Neural progenitor cell (in vitro differentiated cells): ENCODE measurements at places on chromosomes 5 and 9.

- DNase-seq = no peak
Measured at GRCh38 chr9:101307524-101308213, 77.1 kb downstream of the BAAT start.

- no peak for DNase-seq
Measured at GRCh38 chr5:172162987-172163343, 25.1 kb downstream of the STK10 start.

DNA sequence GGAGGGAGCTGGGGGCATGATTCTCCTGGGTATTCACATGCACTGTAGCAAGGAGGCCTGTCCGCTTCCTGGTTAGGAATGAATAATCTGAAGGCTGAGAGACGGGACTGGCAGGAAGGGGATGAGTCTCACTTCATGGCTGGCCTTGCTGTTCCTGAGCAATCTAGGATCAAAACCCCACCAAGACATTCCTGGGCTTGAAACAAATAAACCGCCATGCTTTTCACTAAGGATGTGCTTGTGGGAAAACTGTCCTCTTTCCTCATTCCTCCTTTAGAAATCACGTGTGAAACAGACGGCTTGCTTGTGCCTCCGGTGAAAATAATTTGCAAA lies 132.8 kb downstream of the MACROH2A1 start:
- no peak for DNase-seq

DNA sequence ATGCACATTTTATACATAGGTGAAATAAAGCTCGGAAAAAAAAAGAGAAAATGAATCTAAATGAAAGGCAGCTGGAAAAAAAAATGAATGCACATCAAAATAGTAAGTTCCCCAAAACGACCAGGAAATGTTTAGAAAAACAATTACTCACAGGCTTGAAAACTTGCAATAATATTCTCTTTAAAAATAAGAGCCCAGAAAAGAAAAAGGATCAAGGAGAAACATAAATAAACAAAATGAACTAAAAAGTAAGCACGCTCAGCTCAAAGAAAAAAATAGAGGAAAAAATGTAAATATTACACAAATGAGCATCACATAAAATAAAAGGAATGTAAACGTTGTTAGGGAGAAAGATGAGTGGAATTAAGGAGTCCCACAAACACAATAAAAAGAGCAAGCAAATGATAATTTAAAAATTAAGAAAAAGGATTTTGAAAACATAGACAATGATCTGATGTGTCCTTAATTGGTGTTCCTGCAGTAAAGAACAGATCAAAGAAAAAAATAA lies 54.2 kb downstream of the SLC27A6 start:
- no peak for DNase-seq

DNA sequence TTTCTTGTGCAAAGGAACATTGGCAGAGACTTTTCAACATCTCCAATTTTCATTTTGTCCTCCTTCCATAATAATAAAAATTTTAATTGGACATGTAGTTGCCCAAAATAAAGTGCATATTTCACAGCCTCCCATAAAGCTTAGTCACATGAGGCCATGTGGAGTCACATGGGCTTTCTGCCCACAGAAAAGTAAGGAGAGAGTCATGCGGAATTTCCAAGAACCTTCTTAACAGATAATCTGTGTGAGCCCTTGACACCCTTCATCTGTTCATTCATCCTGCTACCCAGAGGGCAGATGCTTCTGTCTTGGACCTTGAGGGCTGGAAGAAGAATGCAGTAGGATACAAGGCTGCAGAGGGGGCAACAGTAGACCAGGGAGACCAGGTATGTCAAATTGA lies 60.7 kb downstream of the APTX start:
- DNase-seq = no peak

- no peak for DNase-seq
Measured at GRCh38 chr9:133664173-133665050, 28.2 kb downstream of the DBH start.

DNA sequence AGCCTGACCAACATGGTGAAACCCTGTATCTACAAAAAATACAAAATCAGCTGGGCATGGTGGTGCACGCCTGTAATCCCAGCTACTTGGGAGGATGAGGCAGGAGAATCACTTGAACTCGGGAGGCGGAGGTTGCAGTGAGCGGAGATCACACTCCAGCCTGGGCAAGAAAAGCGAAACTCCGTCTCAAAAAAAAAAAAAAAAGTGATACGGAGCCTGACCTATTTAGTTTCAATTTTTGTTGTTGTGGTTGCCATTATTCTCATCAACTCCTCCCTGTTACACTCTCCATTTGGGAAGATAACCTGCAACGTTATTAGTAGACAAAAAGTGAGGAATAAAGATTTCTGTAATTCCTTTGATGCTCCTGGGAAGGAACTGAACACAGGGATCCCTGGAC lies 1.3 kb downstream of the STOM start:
- no peak for DNase-seq

DNA sequence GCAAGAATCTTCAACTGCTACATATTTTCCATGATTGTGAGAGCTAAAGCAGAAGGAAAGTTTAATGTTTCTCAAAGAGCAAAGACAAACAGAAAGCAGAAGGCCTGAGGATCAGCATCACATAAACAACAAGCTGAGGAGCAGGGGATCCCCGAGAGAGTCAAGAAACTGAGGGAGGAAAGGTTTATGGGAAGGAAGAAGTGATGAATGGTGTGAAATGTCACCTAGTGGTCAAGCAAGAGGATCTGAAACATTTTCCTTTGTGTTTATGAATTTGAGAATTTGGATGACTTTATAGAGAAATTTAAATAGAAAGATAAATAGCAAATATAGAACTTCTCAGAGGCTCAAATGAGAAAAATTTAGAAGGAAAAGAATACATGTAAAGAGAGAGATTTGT lies 481.9 kb downstream of the CHSY3 start:
- DNase-seq = no peak

DNA sequence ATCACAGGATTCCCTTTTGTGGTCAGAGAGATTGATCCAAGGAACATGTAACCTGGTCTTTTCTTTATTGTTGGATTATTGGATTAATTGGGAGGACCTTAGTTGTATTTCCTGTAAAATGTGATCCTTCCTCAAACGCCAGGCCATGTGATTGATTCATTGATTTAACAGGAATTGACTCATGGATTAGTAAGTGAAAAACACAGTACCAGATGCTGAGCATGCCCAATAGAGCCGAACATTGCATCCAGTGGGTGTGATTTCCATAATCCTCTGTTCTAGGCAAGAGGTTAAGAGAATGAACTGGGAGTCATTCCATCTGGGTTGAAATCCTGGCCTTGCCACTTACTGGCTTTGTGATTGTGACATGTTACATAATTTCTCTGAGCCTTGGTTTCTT lies 522.3 kb downstream of the MAT2B start:
- peak; percentile 4 for DNase-seq

DNA sequence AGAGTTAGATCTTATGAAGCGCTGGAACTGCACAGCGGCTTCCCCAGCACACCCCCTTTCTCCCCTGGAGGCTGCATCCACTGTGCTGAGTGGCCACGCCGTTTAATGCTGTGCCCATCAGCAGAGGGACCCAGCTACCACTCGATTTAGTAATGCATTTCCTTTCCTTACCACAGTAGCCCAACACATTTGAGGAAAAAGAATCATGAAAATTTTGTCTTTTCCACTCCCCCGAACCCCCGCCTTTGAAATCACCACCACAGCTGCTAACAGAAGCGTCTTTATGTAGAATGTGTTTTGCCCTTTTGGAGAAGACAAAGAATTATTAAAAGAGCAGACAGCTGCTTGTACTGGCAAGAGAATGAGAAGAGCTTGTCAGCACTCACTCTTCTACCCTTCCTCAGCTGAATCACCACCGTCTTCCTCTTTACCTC lies 73.2 kb downstream of the ACER2 start:
- DNase-seq = no peak

GRCh38 chr5:4413996-4414395 lies 726.1 kb upstream of the ADAMTS16 start:
- DNase-seq = peak; percentile 56

- no peak for DNase-seq
Measured at GRCh38 chr5:68292316-68292715, 76.8 kb downstream of the PIK3R1 start.

DNA sequence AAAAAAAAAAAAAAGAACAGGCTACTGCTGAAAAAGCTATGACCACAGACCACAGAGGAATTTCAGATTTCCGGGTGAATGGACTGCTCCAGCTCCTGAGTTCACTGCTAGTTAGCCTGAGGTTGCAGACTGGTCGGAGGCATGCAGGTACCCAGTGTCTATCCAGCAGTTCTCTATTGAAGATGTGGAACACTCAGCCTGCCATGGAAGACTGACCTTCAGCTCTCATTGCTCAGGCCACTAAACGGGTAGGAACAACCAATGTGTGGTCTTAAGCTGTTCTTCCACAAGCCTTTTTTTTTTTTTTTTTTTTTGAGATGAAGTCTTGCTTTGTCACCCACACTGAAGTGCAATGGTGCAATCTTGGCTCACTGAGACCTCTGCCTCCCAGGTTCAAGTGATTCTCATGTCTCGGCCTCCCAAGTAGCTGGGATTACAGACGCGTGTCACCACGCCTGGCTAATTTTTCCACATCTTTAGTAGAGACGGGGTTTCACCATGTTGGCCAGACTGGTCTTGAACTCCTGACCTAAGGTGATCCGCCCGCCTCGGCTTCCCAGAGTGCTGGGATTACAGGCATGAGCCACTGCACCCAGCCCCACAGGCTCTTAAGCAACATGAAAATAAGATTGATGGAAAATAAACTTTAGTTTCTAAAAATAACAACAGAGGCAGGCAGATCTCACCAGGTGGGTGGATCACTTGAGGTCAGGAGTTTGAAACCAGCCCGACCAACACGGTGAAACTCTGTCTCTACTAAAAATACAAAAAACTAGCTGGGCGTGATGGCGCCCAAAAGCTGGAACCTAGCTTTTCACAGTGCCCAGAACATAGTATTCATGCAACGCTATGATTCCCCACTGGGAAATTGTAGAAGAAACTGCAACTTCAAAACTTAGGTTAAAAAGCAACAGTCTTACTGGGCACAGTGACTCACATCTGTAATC lies 20.0 kb upstream of the NPM1 start:
- DNase-seq = no peak

GRCh38 chr9:116156621-116157314 lies 3.2 kb downstream of the PAPPA start:
- DNase-seq = peak; percentile 67

DNA sequence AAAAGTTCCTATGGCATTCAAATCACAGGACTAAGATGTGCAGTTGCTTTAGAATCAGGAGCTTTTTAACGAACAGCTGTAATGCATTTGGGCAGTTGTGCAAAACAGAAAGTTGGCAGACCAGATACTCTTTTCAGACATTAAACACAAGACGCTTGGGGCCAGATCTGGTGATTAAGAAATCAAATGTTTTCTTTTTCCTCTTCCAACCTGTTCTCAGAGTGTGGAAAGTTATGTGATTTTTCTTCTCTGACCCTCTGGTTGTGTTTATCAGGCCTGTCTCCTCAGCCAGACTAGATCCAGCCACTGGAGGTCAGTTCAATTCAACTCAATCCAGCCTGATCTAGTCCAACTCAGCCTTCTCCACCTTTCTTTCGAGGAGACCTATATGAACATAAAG lies 298.5 kb upstream of the PCSK5 start:
- no peak for DNase-seq

DNA sequence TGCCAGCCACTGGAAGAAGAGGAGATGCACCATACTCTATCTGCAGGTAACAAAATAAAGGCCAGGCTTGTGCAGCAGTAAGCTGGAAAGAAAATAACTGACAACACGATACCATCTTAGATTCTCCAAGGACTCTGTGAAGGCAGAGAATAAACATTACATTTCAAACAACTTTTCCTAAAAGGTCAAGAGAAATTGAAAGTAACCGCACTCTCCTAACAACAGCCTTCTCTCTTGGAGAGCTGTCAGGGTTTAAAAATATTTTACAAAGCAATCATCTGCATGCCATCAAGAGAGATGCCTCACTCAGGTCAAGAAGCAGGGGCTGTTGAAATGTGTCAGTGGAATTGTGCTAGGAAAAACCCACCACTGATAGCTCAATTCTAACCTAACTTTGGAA lies 13.5 kb upstream of the TTLL11 start:
- no peak for DNase-seq

DNA sequence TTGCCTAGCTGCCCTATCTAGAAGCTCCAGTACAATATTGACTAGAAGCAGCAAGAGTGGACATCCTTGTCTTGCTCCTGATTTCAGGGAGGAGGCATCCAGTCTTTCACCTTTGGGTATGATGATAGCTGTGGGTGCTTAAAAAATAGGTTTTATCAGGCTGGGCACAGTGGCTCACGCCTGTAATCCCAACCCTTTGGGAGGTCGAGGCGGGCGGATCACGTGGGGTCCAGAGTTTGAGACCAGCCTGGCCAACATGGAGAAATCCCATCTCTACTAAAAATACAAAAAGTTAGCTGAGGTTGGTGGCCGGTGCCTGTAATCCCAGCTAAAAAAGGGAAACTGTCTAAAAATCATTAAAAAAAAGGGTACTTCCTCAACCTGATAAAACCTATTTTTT lies 2.0 kb upstream of the CAMSAP1 start:
- DNase-seq = no peak

- no peak for DNase-seq
Measured at GRCh38 chr9:133580419-133580738, 28.8 kb downstream of the FAM163B start.

DNA sequence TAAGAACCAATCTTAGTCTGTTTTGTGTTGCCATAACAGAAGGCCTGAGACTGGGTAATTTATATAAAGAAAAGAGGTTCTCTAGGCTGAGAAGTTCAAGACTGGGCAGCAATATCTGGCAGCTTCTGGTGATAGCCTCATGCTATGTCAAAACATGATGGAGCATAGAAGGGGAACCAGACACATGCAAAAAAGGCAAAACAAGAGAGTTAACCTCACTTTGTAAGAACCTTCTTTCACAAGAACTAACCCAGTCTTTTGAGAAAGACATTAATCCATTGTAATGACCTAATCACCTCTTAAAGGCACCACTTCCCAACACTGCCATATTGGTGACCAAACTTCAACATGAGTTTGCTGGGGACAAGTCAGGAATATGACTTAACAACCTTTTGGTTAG lies 37.3 kb downstream of the FSD1L start:
- DNase-seq = no peak

DNA sequence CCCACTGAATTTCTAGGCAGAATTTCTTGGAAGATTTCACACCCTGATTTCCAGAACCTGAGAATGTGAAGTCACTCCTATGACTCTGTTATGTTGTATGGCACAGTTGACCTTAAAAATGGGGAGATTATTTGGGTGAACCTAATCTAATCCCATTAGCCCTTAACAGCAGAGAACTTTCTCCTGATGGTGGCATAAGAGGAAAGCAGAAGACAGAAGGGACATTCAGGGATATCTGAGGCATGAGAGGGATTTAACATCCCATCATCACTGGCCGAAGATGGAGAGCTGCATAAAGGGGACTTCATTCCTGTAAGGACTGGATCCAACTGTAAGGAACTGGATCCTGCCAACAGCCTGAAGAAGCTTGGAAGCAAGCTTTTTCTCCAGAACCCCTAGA lies 119.2 kb downstream of the ZNF622 start:
- DNase-seq = no peak

GRCh38 chr9:106400950-106401349 lies 462.0 kb upstream of the ZNF462 start:
- no peak for DNase-seq

- peak; percentile 60 for DNase-seq
Measured at GRCh38 chr5:94524841-94525697, 93.3 kb downstream of the KIAA0825 start.

GRCh38 chr5:142508591-142508990 lies 177.3 kb downstream of the FGF1 start:
- no peak for DNase-seq
